ENCODE measurements at places on chromosomes 6 and 20. TPM values are rescaled to one million over a fixed set of nuclear protein-coding genes. Genes with fewer than 3 reads are reported as not detected.

DNA sequence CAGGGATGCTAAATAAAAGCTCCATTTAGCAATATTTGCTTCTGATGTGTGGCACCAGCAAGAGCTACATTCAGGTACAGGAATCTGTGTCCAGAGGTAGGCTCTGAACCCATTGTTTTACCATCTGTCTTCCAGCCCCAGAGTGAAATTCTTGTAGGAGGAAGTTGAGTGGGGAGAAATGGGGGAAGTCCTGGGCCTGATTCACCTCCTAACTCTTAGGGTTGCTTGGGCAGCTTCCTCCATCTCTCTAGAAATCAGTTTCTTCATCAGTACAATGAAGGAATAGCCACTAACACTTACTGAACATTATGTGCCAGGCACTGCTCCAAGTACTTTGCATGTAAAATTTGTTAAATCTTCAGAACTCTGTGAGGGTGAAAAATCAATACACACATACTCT lies 35.1 kb upstream of the TSPYL1 start:
- no peak for DNase-seq

DNA sequence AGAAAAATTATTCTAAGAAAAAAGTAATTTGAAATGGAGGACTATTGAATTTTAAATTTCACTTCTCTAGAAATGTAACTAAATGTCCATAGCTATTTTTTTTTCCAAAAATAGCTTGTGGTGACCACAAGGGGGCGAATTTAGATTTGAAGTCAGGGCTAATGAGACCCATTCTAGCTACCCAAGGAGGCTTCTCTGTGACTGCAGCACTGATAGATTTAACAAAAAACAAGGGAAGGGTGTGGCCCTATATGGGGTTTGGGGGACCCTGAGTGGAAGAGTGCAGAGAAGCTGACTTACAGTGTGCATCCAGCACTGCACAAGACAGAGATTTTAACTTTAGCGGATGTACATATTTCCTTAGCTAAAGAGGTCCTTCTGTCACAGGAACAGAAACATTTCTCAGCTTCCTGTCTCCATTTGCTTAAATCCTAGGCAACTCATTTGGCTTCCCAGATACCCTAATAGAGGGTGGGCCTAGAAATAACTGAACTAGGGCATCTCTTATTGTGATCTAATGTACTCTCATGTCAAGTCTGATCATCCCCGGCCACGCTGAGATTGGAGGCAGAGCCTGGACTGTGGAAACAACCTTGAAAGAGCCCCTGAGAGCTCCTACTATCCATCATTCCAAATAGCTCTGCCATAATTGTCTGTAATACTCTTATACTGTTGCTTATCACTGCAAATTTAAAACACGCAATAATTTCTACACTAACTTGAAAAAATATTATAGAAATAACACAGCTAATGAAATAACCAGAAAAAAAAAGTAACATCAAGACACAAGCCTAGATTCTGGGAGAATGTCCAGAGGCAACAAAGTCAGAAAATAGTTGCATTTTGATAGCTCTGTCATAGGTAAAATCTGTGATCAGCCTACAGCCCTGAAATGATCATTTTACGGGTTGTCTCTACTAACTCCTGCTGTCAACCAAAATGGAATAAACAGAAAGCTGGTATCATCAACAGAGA lies 93.6 kb downstream of the SNAP91 start:
- no peak for DNase-seq

DNA sequence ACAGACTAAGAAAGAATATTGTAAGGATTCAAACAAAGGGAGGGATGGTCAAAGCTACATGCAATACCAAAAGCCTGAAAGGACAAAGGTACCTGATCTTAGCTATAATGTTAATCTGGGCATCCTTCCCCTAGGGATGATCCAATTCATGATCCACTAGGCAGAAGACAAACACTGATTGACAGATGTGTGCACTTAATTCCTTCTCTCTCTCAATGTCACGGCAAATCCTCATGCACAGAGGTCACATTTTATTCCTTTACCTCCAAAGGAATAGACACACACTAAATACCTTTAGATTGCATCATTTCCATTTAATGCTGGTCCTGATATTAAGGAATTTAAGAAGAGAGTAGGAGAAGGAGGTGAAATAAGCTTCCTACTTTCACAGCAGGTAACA lies 73.4 kb downstream of the ZNF133 start:
- no peak for DNase-seq

DNA sequence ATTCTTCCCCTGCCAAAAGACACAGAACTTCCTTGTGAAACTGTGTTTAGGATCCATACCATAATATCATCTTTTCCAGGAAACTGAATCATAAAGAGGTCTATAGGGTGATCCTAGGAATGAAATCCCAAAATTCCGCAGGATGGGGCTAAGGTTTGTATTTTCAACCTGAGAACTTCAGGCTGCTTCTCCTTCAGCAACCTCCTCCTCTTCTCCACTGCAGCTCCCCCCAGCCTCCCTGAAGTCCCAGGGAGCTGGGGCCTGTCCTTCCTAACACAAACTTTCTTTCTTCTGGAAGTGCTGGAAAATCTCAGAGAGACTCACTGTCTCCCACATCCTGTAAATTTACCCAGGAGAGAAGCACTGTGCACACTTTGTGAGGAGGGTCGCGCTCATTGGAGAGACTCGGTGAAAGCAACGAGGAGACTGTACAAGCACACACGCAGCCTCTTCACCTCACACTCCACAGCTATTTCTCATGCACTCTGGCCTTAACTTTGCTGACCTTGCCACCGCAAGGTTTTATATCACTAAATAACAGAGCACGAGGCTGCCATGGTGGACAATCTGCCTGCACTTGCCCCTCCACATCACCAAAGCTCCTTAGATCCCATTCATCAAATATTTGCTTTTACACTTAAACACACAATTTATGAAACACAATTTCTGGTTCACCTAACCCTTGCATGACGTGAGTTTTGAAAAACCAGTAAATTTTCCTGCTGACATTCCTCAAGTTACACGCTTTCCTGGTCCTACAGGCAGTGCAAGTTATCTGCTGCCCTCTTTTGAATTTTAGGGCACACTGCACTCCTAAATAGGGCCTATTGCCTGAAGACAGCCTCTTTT lies 14.3 kb downstream of the ID4 start:
- no peak for DNase-seq

DNA sequence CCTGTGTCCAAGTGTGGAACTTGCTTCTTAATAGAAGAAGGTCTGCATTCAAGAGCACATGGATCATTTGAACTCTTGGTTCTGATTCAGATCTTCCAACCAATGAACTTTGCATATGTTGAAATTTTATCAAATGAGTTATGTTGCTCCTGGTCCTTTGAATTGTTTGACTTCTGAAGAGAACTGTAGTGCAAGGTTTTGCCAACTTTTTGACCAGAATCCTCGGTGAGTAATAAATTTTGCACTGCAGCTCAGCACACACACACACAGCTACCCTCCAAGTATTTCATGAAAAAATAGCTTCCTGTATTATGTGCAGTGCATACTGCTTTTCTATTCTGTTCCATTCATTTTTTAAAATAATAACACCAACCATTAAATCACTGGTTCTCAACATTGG lies 67.5 kb downstream of the BFSP1 start:
- DNase-seq, result no peak

DNA sequence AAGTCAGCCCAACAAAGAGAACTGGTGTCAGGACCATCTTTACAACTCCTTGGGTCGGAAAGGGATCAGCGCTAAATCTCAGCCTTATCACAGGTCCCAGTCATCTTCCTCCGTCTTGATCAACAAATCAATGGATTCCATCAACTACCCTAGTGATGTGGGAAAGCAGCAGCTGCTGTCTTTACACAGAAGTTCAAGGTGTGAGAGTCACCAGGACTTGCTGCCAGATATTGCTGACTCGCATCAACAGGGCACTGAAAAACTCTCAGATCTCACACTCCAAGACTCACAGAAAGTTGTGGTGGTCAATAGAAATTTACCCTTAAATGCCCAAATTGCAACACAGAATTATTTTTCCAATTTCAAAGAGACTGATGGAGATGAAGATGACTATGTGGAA lies 25.3 kb upstream of the MTHFD1L start:
- DNase-seq, result no peak

- DNase-seq, result no peak
These were observed 380.0 kb upstream of the FLRT3 start for GRCh38 chr20:14717134-14717999.

GRCh38 chr6:74671558-74672025 lies 534.3 kb downstream of the COL12A1 start:
- DNase-seq, result peak; percentile 1

DNA sequence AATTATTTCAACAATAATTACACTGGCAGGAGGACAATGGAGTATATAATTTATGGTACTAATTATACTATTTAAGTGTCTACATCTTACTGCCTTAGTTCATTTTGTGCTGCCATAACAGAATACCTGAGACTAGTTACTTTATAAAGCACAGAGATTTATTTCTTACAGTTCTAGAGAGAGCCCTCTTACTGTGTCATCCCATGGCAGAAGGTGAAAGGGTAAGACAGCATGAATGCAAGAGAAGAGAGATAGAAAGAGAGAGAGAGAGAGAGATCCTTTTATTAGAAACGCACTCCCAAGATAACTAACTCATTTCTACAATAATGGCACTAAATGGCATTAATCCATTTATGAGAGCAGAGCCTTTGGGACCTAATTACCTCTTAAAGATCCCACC lies 314.7 kb downstream of the EPM2A start:
- DNase-seq, result no peak

GRCh38 chr6:151389618-151390275 lies 1.6 kb downstream of the ZBTB2 start:
- DNase-seq, result no peak

DNA sequence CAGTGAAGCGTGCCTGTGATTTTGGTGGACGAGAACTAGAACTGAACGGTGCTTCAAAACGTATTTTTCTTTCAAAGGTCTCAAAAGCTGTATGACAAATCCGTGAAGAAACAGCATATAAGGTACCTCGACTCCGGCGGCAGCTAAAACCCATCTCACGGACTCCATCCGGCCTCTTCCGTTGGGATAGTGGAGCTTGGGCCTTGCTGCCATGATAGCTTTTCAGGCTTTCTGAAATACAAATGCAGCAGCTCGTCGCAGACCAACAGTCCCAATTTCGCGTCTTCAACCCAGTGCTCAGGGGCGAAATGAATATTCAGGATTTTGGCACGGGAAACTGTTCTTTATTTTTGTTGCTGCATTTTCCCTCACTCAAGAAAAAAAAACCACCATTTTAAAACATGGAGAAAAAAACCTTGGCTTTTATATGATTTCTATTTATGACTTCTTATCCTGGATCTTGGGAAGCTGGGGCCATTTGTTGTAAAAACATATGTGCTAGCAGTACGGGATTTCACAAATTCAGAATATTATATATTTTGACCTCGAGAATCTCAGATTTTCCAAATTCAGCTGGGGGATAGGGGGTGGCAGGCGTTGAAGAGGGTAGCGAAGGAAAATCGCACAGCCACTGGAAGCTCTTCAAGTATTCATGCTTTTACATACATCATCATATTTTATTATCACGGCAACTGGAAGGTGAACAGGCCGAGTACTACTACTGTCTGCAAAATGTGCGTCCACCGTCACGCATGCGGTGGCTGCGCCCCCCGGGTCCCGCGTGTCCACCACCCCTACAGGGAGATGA lies 849 bp downstream of the GSTA4 start:
- no peak for DNase-seq

GRCh38 chr20:50568549-50568942 lies 58.4 kb downstream of the PTPN1 start:
- no peak for DNase-seq

DNA sequence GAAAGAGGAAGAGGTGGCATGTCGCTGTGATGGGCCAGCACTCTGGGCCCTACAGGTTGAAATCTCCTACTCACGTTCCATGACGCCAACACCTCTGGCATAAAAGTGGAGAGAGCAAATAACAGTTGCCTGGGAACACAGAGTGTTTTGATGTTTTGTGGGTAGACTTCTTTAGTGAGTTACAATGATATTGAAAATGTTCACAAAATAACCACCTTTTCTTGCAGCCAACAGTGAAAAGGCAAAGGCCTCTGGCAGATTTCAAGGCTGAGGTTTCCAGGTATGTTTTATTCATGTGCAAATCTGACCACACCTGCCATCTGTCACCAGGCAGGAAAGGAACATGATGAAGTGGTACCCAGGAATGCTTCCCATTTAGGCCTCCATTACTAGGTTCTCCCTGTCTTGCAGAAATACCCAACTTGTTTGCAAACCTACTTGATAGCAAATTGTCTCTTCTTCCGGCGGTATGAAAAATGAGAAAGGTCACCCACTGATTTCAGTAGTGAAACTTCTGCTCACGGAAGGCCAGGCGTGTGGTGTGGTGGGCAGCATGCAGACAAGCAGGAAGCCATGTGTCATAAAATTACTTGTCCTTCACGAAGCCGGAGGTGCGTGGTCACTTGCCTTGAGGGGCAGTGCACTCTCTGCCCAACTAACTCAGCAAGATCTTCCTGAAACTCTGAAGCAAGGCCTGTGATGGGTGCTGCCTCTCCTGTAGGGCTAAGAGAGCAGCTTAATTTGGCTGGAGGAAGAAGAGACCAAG lies 299.1 kb upstream of the PRDM1 start:
- DNase-seq, result no peak

- no peak for DNase-seq
These were observed 73.2 kb downstream of the NCR2 start for GRCh38 chr6:41408576-41408975.

DNA sequence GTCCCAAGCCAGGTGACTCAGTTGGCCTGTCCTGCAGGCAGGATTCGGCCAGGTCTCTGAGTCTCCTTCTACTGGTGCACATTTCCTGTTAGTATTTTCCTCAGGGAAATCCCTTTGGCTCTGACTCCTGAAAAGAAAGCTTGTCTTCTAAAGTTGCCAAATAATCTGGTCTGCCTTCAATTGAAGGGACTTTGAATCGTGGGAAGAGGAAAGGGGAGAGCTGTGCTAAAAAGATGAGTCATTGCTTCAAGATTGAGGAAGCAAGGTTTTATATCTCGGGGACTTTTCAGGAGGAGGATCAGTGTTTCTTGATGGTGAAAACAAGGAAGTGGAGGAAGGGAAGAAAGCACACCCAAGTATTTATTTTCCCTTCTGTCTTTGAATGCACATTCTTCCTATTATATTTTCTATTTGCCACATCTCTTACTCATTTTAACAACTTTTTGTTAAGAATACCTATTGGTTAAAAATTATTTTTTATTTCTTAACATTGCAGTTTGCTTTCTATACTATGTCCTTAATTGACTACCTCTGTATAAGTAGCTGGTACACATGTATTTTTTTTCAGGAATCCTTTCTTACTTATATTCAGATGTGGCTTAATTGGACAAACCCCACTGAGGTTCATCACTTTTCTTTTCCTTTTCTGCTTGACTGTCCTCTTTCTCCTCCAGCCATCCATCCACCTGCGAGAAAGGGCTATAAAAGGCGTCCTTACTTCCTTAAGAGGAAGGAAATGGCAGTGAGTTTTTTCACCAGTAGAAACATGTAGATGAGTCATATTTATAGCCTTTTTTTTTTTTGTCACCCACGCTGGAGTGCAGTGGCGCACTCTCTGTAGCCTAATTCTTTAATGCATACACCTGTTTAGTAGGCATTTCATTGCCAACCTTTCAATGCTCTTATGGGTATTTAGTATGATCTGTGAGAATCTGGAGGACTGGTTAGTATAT lies 15.0 kb upstream of the IFNGR1 start:
- peak; percentile 81 for DNase-seq

- DNase-seq, result no peak
These were observed 77.6 kb upstream of the NEDD9 start for GRCh38 chr6:11309947-11310665.

The ZNF133 gene
- total RNA-seq, result 10.8 TPM

The MACROD2 gene
- 0.79 TPM for total RNA-seq

The OR12D3 gene
- not detected for total RNA-seq

The CST5 gene
- total RNA-seq, result 0.34 TPM

The SMLR1 gene
- total RNA-seq, result not detected

The SPAG4 gene
- total RNA-seq, result 2.6 TPM

The RFX6 gene
- total RNA-seq, result not detected

The PRR18 gene
- 0.55 TPM for total RNA-seq

The WFDC12 gene
- total RNA-seq, result not detected

Measured in kidney epithelial cell (primary cell).